Non-pigmented ciliary epithelial cell (primary cell): ENCODE measurements at places on chromosomes 11 and 22.

DNA sequence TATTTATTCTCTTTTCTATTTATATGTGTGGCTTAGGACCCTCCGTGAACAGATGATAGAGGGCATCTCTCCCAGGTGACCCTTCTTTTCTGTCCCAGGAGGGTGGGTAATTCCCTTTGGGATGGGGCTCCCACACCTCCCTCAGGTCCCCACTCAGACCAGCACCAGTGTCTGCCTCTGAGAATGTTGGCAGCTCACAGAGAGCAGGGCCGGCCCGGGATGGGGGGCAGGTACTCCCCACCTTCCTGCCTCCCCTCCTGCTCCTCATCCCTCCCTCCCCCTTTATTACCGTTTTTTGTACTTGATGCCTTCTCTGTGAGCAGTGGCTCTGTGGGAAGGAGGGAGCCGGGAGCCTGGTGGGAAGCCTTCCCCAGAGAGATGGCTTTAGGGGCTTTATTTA lies 4.8 kb upstream of the HINFP start:
- no peak for DNase-seq

DNA sequence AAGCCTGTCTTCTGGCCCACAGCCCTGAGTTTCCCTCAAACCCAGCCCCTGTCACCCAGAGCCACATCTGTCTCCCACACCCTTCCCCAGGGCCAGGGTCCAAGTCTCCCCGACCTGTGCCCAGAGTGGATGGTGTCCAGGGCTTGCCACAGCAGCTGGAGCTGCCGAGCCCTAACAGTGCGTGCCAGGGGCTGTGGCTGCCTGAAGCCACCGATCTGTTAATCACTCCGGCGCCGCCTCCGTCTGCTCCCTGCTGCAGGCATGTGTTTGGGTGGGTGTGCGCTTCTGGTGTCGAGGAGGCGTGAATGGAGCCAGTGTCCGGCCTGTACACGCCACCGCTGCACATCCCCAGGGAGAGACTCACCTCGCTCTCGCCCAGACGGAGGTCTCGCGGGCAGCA lies 26.1 kb downstream of the SHISAL1 start:
- DNase-seq: no peak

DNA sequence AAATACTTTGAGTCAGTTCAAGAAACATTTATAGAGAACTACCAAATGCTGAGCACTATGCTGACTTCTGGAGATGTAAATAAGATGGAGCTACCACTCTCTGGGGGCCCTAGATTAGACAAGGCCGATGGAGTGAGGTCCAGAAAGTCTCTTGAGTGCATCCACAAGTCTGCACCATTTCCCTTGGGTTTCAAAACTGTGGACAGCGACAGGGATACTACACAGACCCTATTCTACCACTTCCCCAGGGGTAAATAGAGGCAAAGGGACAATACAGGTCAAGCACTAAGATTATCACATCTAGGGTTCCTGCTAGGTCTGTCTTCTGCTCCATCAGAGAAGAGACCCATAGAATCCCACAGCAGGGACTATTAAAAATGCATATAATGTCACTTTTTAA lies 183.2 kb downstream of the GRIA4 start:
- DNase-seq: no peak

- no peak for DNase-seq
Observed at GRCh38 chr11:20451568-20451967, 64.1 kb downstream of the PRMT3 start.
